Naive thymus-derived CD8-positive, alpha-beta T cell (primary cell): ENCODE measurements at places on chromosomes 7 and 10.
A peak's percentile ranks its signal among the peaks of the same experiment; 100 is the strongest.

- H3K4me3 ChIP-seq: no peak overlapping the region
- no peaks in the 10 kb centered on the region for H3K4me1 ChIP-seq
- peaks cover 11% of the 10 kb centered on the region for H3K27me3 ChIP-seq
- no peak overlapping the region for H3K27ac ChIP-seq
These were observed 93.2 kb downstream of the UNCX start for GRCh38 chr7:1325646-1326510.

- H3K27me3 ChIP-seq: no peaks in the 10 kb centered on the region
- DNase-seq: no peak
- no peaks in the 10 kb centered on the region for H3K4me1 ChIP-seq
- H3K36me3 ChIP-seq: no peaks in the 10 kb centered on the region
- H3K27ac ChIP-seq: no peak overlapping the region
These were observed 36.6 kb upstream of the PDLIM1 start for GRCh38 chr10:95327367-95327766.

- DNase-seq: peak; percentile 6
- H3K4me1 ChIP-seq: peaks cover 11% of the 10 kb centered on the region
- H3K27me3 ChIP-seq: no peaks in the 10 kb centered on the region
- H3K27ac ChIP-seq: peak overlapping the region; percentile 98
These were observed 637 bp downstream of the HSPA14 start for GRCh38 chr10:14838582-14839304.

DNA sequence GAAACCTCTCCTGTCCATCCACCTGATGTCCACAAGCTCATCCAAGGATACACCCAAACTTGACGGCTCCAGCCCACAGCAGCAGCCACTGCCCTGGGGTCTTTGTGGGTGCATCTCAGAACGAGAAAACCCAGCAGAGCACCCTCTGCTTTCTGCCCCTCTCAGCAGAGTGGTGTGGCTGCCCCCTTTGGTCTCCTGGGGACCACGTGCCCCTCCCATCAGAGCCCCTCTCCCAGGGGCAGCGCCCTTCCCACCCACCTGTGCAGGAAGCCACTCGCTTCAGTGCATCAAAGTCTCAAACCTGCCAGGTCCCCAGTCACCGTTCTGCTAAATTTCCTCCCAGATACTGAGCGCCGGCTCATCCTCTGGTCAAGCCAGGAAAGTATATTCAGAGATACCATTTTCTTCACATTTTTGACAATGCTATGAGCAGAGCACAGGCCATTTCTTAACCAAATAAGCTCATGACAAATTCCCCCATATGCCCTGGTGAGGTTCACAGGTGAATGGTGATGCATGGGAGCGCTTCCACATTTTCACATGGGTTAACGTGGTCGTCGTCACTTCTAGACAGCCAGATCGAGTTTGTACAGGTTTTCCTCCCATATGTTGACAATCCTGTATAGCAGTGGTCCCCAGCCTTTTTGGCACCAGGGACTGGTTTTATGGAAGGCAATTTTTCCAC is 32.4 kb downstream of the CAMK2B start:
- H3K27me3 ChIP-seq: peaks cover 35% of the 10 kb centered on the region
- no peak overlapping the region for H3K27ac ChIP-seq
- no peaks in the 10 kb centered on the region for H3K4me1 ChIP-seq
- no peak for DNase-seq

DNA sequence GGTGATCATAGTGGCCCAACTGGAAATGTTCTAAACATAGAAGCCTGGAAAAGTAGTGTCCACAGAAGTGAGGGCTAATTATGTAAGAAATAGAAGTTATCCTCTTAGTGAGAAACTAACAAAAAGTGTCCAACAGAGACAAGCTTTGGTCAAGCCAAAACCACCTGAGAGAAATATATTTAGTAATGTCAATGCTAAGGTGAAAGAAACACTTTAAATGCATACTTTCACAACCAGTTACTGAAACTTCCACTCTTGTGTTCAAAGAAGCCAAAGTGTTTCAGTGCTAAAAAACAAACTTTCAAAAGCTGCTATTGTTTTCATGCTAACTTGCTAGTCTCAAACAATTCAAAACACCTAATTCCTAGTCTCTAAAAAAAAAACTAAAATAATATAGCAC is 18.1 kb downstream of the RAB11FIP2 start:
- peaks cover 2% of the 10 kb centered on the region for H3K4me1 ChIP-seq
- DNase-seq: no peak
- H3K27ac ChIP-seq: no peak overlapping the region
- H3K36me3 ChIP-seq: peaks cover 5% of the 10 kb centered on the region

GRCh38 chr10:132905661-132906060 is 36.7 kb downstream of the CFAP46 start:
- H3K27ac ChIP-seq: no peak overlapping the region
- peaks cover 10% of the 10 kb centered on the region for H3K36me3 ChIP-seq
- no peak overlapping the region for H3K4me3 ChIP-seq
- H3K4me1 ChIP-seq: peaks cover 8% of the 10 kb centered on the region
- DNase-seq: no peak

DNA sequence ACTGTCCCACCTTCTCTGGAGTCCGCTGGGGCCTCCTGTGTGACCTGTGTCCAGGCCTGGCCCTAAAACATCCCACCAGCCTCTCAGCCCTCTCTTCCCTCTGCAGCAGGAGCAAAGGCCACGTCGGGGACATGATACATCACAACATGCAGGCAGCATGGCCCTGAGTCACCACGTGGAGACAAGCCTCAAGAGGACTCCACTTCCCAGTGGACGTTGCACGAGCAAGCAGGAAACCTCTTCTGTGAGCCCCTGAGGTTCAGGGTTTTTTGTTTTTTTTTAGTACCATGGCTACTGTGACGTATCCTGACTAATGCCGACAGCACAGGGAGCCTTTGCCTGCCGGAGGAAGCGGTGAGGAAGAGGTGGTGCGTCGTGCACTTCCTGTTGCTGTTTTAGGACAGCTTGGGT is 165.9 kb downstream of the DNAJB6 start:
- H3K27me3 ChIP-seq: peaks cover 8% of the 10 kb centered on the region
- peak overlapping the region; percentile 98 for H3K27ac ChIP-seq
- DNase-seq: peak; percentile 35
- H3K4me3 ChIP-seq: peak overlapping the region; percentile 89

GRCh38 chr10:62696798-62697197 is 107.7 kb upstream of the ADO start:
- H3K27me3 ChIP-seq: no peaks in the 10 kb centered on the region
- no peak overlapping the region for H3K27ac ChIP-seq
- DNase-seq: no peak
- peaks cover 6% of the 10 kb centered on the region for H3K4me1 ChIP-seq

DNA sequence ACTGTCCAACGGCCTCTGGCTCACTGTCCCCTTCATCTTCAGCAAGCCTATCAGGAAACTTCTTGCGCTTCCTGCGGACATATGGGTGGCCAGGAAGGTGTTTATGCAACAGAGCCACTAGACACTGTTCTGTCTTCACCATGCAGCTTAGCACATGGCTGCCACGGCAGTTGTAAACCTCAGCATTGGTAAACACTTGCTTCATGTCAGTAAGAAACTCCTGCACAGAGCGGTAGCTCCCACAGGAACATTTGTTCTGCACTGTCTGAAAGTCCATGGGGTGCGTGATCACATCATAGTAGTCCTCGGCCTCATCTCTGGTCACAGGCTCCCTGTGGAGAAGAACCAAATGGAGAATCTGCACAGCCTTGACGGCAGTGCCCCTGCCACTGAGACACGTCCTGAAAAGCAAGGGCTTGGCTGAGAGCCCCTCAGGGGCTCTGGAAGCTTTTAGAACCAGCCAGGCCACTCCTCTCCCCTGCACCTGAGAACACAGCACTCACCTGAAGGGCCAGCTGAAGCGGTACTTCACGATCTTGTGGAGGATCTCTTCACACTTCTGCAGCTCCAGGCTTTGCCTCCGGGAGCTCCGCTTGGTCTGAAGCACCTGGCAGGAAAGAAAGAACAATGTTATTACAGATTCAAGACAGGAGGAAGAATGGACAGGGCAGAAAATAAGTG is 8.8 kb downstream of the FZD9 start:
- H3K27me3 ChIP-seq: no peaks in the 10 kb centered on the region
- H3K27ac ChIP-seq: peak overlapping the region; percentile 81
- H3K36me3 ChIP-seq: peaks cover 4% of the 10 kb centered on the region
- no peak overlapping the region for H3K4me3 ChIP-seq
- no peaks in the 10 kb centered on the region for H3K4me1 ChIP-seq

GRCh38 chr10:96478355-96478754 is 35.4 kb downstream of the TLL2 start:
- no peaks in the 10 kb centered on the region for H3K36me3 ChIP-seq
- no peak overlapping the region for H3K4me3 ChIP-seq
- no peaks in the 10 kb centered on the region for H3K4me1 ChIP-seq
- peaks cover 30% of the 10 kb centered on the region for H3K27me3 ChIP-seq
- no peak for DNase-seq
- no peak overlapping the region for H3K27ac ChIP-seq

DNA sequence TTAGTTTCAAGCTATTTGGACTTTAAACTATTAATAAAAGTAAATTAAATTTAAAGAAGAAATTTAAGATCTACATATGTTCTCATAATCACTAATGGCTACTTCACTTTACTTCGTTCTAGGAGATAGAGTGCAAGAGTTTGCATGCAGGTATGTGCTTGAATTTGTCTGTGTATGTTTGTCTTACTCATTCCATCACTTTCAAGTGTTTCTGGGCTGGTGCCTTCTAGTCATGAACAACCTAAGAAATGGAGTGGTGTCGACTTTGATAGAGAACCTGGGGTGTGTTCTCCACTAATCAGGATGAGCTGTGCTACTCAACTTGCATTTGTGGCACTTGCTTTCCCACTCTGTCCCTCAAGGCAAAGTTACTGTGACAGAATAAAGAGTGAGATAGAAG is 169.9 kb downstream of the KCND2 start:
- H3K36me3 ChIP-seq: no peaks in the 10 kb centered on the region
- no peaks in the 10 kb centered on the region for H3K27me3 ChIP-seq
- no peak overlapping the region for H3K4me3 ChIP-seq
- no peak for DNase-seq
- H3K27ac ChIP-seq: no peak overlapping the region

DNA sequence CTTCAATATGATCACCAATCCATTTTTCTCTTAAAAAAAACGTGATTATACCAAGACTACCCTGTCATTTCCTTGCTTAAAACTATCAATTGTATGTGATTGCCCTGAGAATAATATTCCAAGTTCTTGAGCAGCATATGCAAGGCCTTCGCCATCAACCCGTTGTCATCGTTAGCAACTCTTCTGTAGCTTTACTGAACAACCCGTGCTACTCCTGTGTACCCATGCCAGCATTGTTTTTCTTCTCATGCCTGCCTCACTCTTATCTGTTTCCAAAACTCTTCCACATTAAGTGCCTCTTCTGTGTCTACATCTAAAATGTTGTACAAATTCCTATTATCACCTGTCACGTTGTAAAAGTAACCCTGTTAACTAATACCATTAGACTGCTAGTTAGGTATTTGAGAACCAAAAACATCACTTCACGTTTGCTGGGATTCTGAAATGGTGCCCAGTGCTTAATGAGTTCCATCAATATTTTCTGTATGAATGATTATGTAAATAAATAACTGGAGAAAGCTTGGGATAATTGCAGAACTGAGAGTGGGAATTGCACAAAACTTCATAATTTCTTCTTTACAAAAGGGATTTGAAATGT is 10.5 kb downstream of the CAV2 start:
- H3K4me3 ChIP-seq: no peak overlapping the region
- peaks cover 2% of the 10 kb centered on the region for H3K4me1 ChIP-seq
- H3K27ac ChIP-seq: no peak overlapping the region
- no peaks in the 10 kb centered on the region for H3K36me3 ChIP-seq

- no peaks in the 10 kb centered on the region for H3K27me3 ChIP-seq
- no peak overlapping the region for H3K27ac ChIP-seq
- peak overlapping the region; percentile 27 for H3K4me3 ChIP-seq
- no peak for DNase-seq
- peaks cover 46% of the 10 kb centered on the region for H3K4me1 ChIP-seq
- H3K36me3 ChIP-seq: no peaks in the 10 kb centered on the region
These were observed 1.5 kb upstream of the JAZF1 start for GRCh38 chr7:28182071-28182471.

GRCh38 chr7:141837683-141838082 is 3.6 kb downstream of the PRSS37 start:
- no peaks in the 10 kb centered on the region for H3K27me3 ChIP-seq
- H3K4me1 ChIP-seq: no peaks in the 10 kb centered on the region
- no peak overlapping the region for H3K27ac ChIP-seq
- no peak overlapping the region for H3K4me3 ChIP-seq

DNA sequence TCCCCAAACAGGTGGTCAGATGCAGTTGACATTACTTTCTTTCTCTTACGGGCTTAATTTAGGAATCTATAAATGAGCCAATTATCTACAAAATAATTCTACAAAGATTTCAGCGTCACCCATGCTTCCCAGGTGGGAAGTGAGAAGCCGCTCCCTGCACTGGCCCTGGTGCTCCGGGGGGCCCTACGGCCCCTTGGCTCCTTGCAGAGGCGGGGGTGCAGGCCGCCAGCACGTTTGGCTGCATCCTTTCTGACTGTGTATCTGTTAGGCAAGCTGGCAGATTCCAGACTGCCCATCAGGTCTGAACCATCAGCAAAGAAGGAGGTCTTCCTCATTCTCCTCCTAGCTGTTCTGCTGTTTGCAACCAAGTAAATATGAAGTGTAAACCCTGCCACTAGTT is 16.3 kb downstream of the VWC2 start:
- peaks cover 2% of the 10 kb centered on the region for H3K27me3 ChIP-seq
- H3K36me3 ChIP-seq: no peaks in the 10 kb centered on the region
- no peak overlapping the region for H3K4me3 ChIP-seq
- no peak overlapping the region for H3K27ac ChIP-seq
- H3K4me1 ChIP-seq: no peaks in the 10 kb centered on the region
- no peak for DNase-seq

DNA sequence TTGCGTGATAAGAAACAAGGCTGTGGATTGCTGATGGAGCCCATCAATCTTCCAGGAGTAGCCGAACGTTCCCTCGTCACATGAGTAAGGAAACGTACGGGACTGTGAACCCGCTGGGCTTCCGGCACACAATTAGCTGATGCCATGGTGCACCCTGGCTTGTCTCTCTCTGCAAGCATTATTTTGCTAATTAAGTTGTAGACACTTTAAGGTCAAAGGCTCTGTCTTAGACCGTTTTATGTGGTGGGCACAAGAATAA is 50.9 kb downstream of the ADARB2 start:
- H3K27me3 ChIP-seq: peaks cover 31% of the 10 kb centered on the region
- H3K27ac ChIP-seq: no peak overlapping the region
- no peak for DNase-seq
- no peak overlapping the region for H3K4me3 ChIP-seq
- no peaks in the 10 kb centered on the region for H3K36me3 ChIP-seq

GRCh38 chr10:121526801-121527221 is 71.4 kb downstream of the FGFR2 start:
- no peaks in the 10 kb centered on the region for H3K36me3 ChIP-seq
- H3K4me1 ChIP-seq: no peaks in the 10 kb centered on the region
- DNase-seq: no peak
- no peak overlapping the region for H3K4me3 ChIP-seq
- no peak overlapping the region for H3K27ac ChIP-seq

- no peaks in the 10 kb centered on the region for H3K4me1 ChIP-seq
- no peaks in the 10 kb centered on the region for H3K36me3 ChIP-seq
- no peak overlapping the region for H3K27ac ChIP-seq
- no peaks in the 10 kb centered on the region for H3K27me3 ChIP-seq
- no peak overlapping the region for H3K4me3 ChIP-seq
These were observed 10.4 kb downstream of the ELN start for GRCh38 chr7:74038194-74038961.
